ENCODE measurements at places on chromosomes 12 and 14.

- DNase-seq: no peak
Measured at GRCh38 chr12:89861086-89861485, 152.4 kb upstream of the ATP2B1 start.

GRCh38 chr12:96265400-96265799 is 71.2 kb downstream of the ELK3 start:
- no peak for DNase-seq

- no peak for DNase-seq
Measured at GRCh38 chr12:63876980-63877379, 32.5 kb downstream of the SRGAP1 start.

GRCh38 chr14:77088219-77088618 is 9.8 kb upstream of the CIPC start:
- no peak for DNase-seq

DNA sequence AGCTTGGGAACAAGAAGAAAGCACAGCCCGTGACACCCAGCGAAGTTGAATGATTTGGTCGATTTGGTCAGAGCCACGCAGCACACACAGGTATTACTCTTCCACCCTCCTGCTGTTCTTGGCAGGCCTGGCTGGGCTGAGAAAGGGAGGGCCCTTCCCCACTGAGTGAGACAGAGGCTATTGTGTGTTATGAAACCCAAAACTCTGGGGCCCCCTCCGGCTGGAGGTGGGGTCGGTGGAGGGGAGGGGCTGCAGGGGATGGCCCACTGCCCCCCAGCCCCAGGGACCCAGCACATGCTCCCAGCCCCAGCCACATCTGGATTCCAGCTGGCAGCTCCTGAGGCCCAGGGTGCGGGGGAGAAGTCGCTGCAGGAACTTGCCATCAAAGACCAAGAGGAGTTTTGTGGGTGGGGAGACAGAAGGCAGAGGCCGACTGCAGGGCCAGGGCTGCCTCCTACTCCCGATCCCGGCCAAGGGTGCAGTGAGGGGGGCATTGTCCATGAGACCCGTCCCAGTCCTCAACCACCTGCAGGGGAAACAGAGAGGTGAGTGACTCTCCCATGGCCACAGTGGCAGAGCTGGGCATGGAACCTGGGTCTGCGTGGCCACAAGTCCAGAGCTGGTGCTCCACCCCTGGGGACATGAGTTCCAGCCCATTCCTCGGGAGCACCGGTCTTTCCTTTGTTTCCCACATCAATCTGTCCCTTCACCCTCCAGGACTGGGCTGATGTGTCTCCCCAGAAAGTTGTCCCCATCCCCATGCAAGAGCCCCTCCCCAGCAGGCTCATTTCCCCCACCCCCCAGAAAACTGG is 8.7 kb downstream of the TMEM119 start:
- no peak for DNase-seq

DNA sequence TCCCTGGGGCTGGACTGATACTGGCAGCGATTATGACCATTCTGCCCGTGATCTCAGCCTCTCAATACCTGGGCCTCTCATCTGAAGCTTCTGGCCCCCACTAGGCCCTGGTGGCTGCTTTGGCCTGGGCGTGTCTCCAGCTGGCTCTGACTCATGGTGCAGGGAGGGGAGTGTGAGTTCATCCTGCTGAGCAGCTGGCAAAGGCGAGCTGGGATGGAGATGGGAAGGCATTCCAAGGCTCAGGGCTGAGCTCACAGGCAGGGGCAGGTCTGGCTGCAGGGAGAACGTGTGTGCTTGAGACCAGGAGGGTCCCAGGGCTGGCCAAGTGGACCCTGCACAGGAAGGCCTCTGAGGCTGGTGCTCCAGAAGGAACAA is 221.8 kb downstream of the TMEM121 start:
- DNase-seq: no peak

GRCh38 chr14:55650992-55651391 is 71.0 kb downstream of the KTN1 start:
- no peak for DNase-seq

DNA sequence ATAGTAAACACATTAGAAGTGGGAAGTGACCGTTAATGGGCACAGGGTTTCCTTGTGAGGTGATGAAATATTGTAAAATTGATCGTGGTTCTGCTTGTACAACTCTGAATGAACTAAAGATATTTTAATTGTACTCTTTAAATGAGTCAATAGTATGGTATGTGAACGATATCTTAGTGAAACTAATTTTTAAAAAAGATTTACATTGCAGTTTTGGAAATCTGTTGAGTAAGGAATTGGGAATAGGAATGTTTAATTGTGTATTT is 1.7 kb downstream of the ZNF410 start:
- DNase-seq: no peak

DNA sequence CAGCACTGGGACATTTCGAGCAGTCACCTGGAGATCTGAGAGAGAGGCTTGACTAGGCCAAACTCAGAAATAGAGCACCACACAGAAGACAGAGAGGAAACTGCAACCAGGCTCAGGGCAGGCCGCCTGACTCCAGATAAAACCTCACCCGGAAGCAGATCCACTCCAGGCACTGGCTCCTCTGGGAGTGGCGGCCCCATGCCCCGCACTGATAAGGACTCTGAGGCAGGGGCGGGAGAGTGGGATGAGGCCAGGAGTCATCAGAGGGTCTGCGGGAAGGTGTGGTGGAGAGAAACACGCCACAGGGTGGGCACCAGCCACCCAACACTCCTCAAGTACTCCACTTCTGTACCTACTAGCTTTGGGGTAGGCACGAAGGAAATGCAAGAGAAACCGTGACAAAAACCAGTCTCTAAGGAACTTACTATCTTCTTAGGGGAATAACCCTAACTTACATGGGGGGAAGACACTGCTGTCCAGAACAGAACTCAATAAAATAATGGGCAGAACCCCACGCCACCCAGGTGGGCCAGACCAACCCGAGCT is 71.3 kb downstream of the CHGA start:
- no peak for DNase-seq

DNA sequence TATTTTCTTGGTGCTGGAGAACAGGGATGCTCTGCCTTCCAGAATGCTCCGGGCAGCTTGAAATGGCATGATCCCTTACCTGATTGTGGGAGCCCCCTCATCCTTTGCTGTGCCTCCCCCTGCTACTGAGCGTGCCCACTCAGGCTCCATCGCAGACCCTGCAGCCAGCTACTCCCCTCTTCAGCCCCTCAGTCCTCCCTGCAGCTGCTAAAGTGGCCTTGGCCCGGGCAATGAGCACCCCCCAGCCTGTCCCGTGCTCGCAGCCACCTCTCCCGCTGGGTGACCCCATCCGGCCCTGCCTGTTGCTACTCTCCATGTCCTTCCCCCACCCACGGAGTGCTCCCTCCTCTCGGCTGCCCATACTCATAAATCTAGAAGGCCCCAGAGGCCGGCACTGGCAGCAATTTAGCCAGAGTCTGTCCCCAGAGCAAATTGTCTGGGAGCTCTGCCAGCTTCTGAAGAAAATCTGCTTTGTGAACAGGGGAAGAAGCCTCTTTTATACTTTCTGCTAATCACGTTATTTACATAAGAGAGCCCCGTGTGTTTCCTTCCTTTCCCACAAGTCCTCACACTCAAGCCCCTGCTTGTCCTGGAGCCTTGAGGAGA is 143.7 kb upstream of the FRMD6 start:
- DNase-seq: no peak

DNA sequence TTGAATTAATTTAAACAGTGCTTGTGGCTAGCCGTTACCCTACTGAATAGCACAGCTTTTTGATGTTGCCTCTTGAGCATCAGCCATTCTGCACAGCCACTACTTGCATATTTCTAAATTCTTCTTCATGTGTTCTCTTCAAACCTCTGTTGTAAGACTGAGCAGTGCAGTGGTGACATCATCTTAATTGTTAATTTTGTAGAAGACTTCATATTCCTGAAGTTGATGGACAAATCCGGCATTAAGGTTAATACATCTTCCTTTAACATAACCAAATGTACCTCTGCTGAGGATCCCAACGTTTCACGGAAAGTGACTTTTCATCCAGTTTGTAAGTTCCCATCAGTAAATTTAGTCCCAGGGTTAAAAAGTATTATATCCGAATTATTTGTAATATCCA is 25.6 kb downstream of the SENP1 start:
- no peak for DNase-seq

DNA sequence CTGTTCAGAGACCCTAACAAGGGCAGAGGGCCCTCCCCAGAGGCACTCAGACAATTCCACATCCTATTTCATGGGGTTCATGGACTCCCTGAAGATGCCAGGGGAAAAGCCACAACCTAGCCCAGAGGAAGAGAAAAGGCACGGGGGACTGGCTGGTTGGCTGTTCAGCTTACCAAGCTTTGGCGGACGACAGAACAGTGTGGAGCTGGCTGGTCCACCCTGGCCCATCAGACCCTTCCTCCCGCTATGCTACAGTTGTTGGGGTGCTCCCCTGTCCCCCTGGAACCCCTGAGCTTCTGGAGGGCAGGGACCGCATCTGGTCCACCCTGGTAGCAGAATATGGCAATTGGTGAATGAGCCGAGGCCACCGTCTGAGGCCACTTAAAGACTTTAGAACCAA is 6.3 kb downstream of the TESC start:
- DNase-seq: no peak

DNA sequence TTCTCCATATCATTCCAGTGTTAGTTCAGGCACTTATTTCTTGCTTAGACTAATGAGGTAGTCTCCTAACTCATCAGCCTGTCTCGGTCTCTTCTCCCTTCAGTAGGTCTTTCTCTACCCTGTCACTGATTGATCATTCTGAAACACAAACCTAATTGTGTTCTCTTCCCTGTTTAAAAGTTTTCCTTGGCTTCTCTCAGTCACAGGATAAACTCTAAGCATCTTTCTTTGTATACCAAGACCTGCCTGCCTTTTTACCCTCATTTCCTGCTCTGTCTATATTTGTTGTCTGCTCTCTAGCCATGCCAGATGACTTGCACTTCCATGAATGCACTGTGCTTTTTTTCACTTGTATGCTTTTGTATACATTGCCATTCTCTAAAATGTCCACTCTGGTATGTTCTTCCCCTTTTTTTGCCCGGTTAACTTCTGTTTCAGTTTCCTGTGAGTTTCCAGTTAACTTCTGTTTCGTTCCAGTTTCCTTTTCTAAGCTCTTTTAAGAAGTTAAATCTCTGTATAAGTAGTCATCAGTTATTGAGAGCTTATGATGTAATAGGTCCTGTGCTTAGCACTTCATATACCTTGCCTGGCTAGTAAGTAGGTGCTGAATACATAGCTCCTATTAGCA is 12.8 kb downstream of the DIP2B start:
- no peak for DNase-seq

- DNase-seq: no peak
Measured at GRCh38 chr14:95601650-95602049, 66.8 kb downstream of the GLRX5 start.

GRCh38 chr12:2323532-2324255 is 270.9 kb downstream of the CACNA1C start:
- no peak for DNase-seq

DNA sequence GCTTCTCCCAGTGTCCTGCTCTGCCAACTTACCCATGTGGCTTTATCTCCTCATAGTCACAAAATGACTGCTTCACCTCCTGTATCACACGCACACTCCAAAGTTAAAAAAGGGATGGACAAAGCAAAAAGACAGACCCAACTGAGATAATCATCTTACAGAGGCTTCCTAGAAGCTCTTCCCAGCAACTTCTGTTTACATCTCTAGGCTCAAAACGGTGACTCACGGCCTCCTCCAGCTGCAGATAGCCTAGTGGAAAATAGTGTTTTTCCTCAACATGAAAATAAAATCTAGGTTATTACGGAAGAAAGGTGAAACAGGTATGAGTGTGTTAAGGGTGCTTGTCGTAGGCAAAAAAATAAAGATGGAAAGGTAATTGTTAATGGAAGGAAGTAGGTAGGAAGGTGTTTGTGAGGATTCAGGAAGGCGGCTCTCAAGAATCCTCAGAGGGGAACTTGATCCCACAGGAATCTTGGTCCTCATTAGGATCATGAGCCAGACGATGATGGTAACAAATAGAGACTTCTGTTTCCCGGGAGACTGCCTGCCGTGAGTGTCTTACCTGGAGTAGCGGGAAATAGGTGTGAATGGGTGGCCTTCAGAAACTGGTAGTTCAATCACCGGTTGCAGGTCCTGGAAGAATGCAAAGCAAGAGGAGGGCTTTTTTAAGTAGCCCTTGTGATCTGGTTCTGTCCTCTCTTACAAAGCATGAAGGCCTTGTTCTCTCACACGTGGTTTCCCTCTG is 487.5 kb upstream of the TMEM132C start:
- DNase-seq: no peak

- no peak for DNase-seq
Measured at GRCh38 chr14:105093038-105093430, 27.8 kb upstream of the GPR132 start.

GRCh38 chr14:75822522-75823141 is 159.2 kb downstream of the TGFB3 start:
- DNase-seq: peak; percentile 2

GRCh38 chr12:96225044-96225855 is 31.1 kb downstream of the ELK3 start:
- no peak for DNase-seq

DNA sequence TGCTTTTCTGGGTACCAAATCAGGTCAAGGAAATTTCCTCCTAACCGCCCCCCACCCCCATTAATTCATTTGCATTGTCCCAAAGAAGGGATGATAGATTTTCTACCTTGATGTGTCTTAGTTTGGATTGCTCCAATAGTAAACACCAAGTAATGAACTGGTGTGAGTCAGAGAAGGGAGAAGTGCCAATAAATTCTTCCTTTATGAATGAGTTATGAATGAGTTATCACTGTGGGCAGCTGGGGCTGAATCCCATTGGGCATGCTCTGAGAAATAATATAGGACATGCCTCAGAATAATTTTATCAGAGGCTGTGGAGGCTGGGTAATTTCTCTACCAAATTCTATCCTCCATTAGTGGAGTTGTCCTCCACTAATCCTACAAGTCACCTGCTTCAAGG is 277.9 kb upstream of the FLRT2 start:
- DNase-seq: no peak

DNA sequence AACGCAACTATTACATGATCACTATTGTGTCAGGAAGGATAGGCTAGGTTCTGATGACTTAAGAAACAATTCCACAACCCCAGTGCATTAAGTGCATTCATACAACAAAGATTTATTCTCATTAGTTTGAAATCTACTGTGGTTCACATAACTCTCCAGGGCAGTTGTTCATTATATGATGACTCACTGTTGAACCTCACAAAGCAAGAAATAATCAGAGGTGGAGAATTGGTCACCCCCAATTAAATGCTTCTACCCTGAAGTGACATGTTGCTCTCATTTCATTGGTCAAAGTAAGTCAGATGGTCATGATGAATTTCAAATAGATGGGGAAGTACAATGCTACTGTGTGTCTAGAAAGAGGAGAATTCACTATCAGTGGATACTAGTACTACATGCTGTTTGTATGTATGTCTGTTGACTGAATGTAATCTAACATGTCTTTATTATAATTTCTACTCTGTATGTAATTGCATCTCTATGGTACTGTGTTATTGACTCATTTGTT is 6.1 kb upstream of the HELB start:
- DNase-seq: no peak

All from GOT3 (cell line).